ENCODE measurements at places on chromosomes 6 and 20. TPM values are rescaled to one million over a fixed set of nuclear protein-coding genes. Genes with fewer than 3 reads are reported as not detected.

GABRR1 gene
- polyA plus RNA-seq, result 0.35 TPM

DSP gene
- polyA plus RNA-seq, result 8.4 TPM

EYA4 gene
- 0.73 TPM for polyA plus RNA-seq

SLC22A16 gene
- 0.87 TPM for polyA plus RNA-seq

NMBR gene
- 4.1 TPM for polyA plus RNA-seq

LIN28B gene
- polyA plus RNA-seq, result 0.80 TPM

DDO gene
- polyA plus RNA-seq, result 0.90 TPM

MOG gene
- 223 TPM for polyA plus RNA-seq

TFEB gene
- 32.1 TPM for polyA plus RNA-seq

CD24 gene
- polyA plus RNA-seq, result 367 TPM

RAB44 gene
- not detected for polyA plus RNA-seq

NFATC2 gene
- 2.5 TPM for polyA plus RNA-seq

FAXC gene
- 40.6 TPM for polyA plus RNA-seq

YWHAB gene
- polyA plus RNA-seq, result 276 TPM

NUP43 gene
- polyA plus RNA-seq, result 34.2 TPM

EPHA7 gene
- 16.3 TPM for polyA plus RNA-seq

KCNB1 gene
- polyA plus RNA-seq, result 17.1 TPM

BAG2 gene
- 4.2 TPM for polyA plus RNA-seq

RNF114 gene
- polyA plus RNA-seq, result 53.5 TPM

STAU1 gene
- 93.2 TPM for polyA plus RNA-seq

TGM2 gene
- polyA plus RNA-seq, result 12.9 TPM

C6orf118 gene
- polyA plus RNA-seq, result 15.0 TPM

NT5E gene
- polyA plus RNA-seq, result 13.0 TPM

TXLNB gene
- 2.0 TPM for polyA plus RNA-seq

LTA gene
- polyA plus RNA-seq, result 0.22 TPM

COL20A1 gene
- polyA plus RNA-seq, result 50.0 TPM

DEFB124 gene
- not detected for polyA plus RNA-seq

PRR3 gene
- polyA plus RNA-seq, result 46.0 TPM

COQ3 gene
- 17.3 TPM for polyA plus RNA-seq

RAD21L1 gene
- not detected for polyA plus RNA-seq

CST2 gene
- polyA plus RNA-seq, result not detected

PIM1 gene
- polyA plus RNA-seq, result 17.9 TPM

SCUBE3 gene
- 11.5 TPM for polyA plus RNA-seq

Data from spinal cord (tissue), 10 donors.